Neural crest cell (in vitro differentiated cells): ENCODE measurements at places on chromosomes 2 and 18.

DNA sequence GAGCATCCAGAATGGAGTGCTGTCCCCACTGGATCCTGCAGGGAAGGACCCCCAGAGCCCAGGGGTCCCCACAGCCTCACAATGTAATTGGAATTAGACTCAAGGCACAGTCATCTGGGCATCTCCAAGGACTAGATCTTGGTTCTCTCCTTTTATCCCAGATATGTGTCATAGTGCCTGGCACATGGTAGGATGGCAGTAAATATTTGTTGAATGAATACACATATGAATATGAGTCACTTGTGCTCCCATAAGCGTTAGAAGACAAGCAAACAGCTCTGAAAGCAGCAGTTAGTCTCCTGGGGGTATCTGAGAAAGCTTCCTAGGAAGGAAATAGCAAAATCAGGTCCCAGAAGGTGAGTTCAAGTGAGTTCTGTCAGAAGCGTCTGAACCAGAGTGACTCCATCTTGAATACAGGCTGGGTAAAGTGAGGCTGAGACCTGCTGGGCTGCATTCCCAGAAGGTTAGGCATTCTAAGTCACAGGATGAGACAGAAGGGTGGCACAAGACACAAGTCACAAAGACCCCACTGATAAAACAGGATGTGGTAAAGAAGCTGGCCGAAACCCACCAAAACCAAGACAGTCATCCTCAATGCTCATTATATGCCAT is 234.1 kb upstream of the ID2 start:
- DNase-seq: no peak

GRCh38 chr18:35467624-35468016 is 30.1 kb downstream of the INO80C start:
- no peak for DNase-seq

- DNase-seq: no peak
Observed at GRCh38 chr2:131029812-131030211, 63.4 kb downstream of the FAM168B start.

- DNase-seq: no peak
Observed at GRCh38 chr2:43455296-43455695, 140.5 kb downstream of the THADA start.

DNA sequence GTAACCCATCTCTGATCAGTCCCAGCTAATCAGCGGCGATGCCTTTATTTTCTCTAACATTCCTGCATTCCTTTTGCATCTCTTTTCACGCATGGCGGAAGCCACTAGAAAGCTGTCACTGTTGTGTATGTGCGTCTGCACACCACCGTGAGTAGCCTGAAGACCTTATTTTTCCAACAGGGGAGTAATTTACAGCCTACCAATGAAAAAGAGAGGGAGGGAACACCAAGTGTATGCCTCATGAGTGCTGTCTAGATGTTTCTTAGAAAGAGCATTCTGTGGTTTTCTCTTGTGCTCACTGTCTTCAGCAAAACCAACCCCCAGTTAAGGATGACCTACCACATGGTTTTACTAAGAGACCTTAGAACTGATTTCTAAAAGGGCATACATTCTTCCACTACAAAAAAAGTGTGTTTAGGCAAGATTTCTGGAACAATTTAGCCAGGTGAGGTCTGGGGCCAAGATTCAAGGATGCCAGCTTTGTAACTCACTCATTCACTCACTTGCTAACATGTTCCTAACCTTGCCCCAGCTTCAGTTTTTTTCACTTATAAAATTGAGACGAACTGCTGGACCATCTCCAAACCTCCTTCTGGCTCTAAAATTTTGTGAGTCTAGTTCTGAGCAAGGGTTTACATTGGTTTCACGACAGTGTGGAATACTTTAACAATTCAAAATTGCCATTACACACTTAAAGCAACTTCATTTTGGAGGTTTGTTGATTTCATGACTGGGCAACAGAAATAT is 51.4 kb downstream of the BCL2 start:
- DNase-seq: no peak

DNA sequence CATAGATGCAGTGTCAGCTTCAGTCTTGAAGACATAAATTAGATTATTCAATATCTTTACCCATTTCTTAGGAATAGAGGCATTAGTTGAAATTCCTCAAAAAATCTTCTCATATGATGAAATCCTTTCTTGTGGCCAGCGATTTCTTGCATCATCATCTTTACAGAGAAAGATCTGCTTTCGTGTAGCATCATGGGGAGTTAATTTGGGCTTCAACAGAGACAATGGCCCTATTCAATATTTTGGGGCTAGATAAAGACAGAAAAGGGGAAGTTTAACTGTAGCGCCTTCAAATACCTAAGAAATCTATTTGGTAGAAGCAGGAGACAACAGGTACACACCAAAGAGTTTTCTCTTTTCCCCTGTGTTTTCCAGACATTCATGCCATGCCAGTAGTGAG is 73.8 kb downstream of the TGFA start:
- DNase-seq: no peak

- DNase-seq: no peak
Observed at GRCh38 chr2:186540941-186541340, 48.9 kb upstream of the ITGAV start.

DNA sequence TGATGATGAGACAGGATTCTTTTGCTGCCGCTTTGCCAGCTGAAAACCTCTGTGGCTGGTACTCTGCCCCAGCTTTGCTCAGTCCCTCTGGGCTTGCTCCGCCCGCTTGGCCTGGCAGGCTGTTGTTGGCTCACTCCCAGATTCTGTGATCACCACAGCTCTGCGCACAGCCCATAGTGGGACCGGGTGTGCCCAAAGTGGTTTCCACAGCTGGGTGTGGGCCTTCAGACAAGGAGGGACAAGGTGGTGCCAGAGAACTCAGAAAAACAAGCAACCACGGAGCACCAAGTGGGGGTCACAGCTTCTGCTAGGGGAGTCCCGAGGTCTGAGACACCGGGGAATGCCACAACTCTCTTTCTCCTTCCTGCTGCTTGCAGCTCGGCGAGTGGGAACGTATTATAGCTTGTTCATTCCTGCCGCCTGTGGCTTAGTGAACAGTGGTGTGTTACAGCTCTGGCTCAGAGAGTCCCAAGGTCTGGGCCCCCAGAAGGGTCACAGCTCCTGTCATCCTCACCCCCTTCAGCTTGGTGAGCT is 9.2 kb upstream of the KYNU start:
- DNase-seq: no peak

- no peak for DNase-seq
Observed at GRCh38 chr18:36953047-36953446, 124.1 kb downstream of the KIAA1328 start.

DNA sequence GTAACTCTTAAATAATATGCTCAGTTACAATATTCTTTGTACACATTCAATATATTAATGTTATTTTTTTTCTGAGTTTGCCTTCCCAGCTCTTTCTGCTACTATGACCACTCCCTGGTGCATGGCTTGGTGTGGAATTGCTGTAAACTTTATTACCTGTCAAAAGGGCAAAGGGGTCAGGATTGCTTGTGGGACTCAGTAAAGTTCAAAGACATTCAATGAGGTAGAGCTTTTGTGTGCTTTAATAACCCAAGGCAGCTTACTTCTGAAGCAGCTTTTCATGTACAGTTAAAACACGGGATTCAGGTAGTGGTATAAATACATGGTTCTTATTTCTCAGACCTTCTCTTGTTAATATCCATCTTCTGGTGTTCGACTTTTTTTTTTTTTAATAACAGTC is 132.8 kb downstream of the MEIS1 start:
- DNase-seq: no peak

DNA sequence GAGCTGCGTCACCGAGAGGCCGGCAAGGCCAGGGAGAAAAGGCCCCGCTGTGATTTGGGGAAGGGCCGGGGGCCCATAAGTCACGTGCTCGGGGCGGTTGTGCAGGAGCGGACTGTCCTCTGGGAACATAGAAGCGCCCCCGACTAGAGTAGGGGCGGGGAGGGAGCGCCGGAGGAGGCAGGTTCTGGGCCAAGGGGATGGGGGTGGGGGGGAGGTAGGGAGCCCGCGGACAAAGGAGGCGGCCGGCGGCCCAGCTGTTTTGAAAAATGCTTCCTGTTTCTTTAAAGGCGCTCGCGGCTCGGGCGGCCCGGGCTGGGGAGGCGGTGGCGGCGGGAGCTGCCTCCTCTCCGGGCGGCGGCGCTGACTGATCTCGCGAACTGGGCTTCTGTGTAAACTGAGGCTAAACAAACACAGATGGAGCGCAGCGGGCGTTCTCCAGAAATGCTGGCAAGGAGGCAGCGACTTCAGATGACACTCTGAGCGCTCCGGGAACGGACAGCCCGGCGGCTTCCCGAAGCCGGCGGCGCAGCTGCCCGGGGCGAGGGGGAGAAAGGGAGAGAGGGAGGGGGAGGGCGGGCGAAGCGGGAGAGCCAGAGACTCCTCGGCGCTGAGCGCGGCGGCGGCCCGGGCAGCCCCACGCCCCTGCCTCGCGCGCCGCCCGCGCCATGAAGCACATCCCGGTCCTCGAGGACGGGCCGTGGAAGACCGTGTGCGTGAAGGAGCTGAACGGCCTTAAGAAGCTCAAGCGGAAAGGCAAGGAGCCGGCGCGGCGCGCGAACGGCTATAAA is at the start of gene ATOH8:
ATOH8 (plus strand) TSS at position 467 of the 788 bp plus-strand sequence; CDS start at position 666, 199 bp downstream.
- peak; percentile 64 for DNase-seq

DNA sequence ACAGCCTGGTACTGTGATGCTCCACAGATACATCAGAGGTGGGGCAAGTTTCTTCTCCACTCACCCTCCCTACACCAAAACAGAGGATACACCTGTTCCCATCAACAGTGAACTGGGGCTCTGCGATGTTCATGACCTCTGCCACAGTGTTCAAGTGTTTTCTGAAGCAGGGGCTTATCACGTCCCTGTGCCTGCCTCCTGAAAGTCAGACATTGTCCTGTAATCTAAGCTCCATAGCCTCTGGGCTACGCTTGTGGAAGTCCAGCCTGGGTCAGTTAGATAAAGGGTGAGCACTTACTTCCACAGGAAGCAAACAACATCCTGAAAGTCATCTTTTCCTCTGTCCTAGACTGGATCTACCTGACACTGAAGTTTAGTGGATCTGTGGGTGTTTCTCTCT is 20.2 kb upstream of the MRO start:
- no peak for DNase-seq

DNA sequence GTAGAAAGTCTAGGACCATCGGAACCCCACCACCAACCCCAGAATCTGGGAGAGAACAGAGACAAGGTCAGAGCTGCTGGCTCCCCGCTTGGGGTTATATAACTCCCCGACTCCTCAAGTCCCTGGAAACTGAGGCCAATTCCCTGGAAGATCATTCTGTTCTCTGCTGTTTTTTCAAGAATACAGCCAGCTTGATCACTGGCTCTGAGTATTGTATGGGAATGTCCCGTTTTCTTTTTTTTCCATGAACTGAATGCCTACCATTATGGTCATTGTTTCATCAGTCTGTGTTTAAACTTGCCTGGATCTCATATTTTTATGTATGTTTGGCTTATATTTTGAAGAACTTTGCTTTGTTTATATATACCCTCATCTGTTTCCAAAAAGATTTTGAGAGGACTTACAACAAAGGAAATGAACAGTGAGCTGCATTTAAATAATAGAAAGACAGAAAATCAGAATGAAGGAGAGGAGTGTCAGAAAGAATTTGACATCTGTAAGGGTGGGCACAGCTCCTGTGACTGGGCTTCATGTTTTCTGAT is 90.0 kb upstream of the ALPP start:
- DNase-seq: no peak
